ENCODE measurements at places on chromosomes 4 and X. TPM values are rescaled to one million over a fixed set of nuclear protein-coding genes. Genes with fewer than 3 reads are reported as not detected.

DNA sequence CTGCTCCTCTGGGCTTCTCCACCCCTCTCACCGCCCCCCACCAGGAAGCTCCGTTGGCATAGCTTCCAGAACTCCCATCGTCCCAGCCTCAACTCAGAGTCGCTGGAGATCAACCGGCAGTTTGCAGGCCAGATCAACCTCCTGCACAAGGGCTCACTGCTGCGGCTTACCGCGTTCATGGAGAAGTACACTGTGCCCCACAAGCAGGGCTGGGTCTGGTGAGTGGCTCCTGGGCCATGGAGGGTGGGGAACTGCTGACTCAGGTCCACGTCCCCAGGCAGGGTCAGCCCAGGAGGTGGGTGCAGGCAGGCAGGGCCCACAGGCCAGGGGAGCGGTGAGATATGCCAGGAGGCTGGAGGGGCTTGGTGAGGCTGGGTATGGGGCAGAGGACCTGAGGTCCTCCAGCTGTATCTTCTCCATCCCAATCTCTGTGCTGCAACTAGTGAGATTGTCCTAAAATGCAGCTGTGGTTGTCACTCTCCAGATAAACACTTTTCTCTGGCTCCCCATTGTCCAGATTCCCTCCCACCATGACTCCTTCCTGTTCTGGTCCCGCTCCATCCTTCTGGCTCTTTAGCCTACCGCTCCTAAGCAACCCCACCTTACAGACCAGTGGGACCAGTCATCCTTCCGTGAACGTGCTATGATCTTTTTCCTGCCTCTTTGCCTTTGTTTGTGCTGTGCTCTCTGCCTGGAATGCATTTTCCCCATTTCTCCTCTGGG is 71.9 kb downstream of the STARD8 start:
- DNase-seq, result no peak

GRCh38 chr4:1192493-1193205 is 20.3 kb upstream of the SPON2 start:
- peak; percentile 61 for DNase-seq

GRCh38 chr4:97370568-97370967 is 772.7 kb downstream of the STPG2 start:
- DNase-seq, result no peak

DNA sequence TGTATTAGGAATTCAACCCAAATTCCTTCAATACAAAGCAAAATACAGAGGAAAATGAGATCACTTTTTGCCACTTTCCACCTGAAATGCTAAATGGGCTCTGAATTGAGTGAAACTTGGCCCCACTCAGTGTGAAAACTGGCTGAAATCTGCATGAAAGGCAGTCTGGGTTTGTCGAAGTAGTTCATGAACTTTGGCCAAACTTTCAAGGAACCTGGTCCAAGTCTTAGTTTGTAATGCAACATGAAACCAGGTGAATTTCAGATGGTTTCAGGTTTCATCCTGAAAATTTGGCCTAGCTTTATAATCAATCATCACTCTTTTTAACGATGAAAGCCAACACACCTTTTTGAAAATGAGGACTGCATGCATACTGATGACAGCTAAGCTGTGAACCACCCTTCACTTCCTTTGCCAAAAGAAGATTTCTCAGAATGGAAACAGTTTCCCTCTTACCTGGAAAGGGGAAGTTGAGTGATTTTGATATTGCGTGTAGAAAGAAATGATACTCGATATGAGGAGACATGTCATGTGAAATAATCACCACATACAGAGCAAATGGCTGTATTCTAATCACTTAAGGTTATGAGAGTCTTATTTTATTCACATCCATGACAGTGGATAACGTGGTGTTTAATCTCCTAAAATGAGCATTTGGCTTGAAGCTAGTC is 209.9 kb upstream of the ETNPPL start:
- DNase-seq, result no peak

- DNase-seq, result no peak
Measured at GRCh38 chrX:99117011-99117410, 1293.1 kb downstream of the PCDH19 start.

DNA sequence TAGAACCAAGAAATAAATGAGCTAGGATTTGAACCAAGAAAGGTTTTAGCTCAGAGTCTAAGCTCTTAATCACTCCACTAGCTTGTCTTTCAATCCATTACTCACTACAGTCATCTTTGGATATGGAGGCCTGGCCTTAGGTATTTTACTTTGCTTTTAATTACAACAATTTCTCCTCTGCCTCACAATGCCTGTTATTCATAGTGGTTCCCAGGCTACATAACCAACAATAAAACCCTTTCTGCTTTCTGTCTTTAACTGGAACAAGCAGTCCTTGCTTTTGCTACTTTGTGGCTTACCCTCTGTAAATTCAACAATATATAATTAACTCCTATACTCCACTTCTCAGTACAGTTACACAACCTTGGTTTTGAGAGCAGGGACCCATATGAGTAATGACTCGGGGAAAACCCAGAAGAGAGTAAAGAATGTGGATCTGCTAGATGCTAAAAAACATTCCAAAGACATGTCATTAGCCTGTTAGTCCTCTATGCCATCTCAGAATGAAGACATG is 94.7 kb upstream of the NAP1L5 start:
- no peak for DNase-seq

GRCh38 chr4:158319880-158320279 is 109.6 kb downstream of the TMEM144 start:
- no peak for DNase-seq

SHOX gene
- not detected for total RNA-seq

GRCh38 chrX:82756272-82756671 is 751.8 kb upstream of the POU3F4 start:
- DNase-seq, result no peak

GRCh38 chr4:86019906-86020305 is 339.9 kb downstream of the MAPK10 start:
- DNase-seq, result no peak

IL2 gene
- not detected for total RNA-seq

GRCh38 chr4:158850371-158850770 is 81.5 kb downstream of the FNIP2 start:
- no peak for DNase-seq

USP17L29 gene
- not detected for total RNA-seq

DNA sequence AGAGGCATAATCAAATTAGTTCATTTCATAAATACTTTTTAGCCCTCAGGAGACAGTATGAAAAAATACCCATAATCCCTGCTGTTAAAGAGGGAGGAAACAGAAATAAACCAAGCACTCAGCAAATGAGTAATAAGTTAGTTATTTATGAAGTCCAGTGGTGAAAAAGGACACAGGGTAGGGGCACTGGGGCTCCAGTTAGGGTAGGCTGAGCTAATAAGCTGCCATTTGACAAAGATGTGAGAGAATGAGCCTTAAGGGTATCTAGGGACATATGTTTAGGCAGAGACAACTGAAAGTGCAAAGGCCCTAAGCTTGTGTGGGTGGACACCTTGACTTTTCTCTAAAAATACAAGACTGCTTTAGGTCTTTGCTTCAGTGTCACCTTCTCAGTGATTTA is 94.4 kb downstream of the IL15 start:
- no peak for DNase-seq

DNA sequence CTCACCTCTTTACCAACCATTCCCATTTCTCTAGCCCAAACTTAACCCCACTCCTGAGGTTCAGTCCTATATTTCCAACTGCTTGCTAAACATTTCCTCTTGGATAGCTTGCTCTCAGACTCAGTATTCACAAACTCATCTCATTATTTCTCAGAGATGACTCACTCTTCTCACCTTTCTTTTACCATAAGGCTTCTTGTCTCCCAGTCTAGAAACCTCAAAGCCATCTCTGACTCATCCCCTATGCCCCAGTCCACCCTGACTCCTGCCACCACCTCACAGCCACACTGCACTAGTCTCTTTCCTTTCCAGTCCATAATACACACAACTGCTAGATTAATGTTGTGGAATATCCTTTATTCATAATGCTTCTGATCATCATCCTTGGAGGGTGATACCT is 4.8 kb downstream of the FRMPD3 start:
- no peak for DNase-seq

PRDM8 gene
- total RNA-seq, result 5.9 TPM

GRCh38 chr4:15547392-15547791 is 77.7 kb downstream of the CC2D2A start:
- DNase-seq, result no peak

DKK2 gene
- 1.6 TPM for total RNA-seq

DNA sequence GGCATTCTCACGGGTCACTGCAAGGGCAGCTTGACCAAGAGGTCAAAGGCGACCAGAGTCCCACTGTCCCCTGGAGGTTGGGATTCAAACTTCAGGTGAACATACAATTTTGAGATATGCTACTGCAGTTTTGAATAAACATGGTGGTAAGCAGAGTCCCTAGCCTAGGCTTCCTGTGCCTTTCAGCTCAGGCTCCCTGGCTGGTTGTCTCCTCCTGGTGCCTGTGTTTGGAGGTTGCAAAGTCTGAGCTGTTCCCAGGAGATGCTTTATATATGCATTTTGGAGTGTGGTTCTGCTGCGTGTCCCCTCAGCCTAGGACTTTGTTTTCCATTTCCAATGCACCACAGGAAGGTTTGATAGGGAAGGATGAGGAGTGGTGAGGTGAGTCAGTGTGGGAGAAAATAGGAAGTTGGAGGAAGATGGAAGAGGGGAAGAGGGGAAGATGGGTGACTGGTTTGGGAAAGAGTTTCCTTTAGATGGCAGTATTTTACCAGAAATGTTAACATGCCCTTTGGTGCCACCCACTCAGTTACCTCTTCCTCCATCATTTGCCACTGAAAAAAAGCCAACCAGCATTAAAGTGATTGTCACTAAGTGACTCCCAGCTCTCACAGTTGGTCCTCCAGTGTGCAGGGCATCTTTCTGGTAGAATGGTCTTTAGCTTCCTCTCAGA is 211.7 kb upstream of the AGTR2 start:
- no peak for DNase-seq

DNA sequence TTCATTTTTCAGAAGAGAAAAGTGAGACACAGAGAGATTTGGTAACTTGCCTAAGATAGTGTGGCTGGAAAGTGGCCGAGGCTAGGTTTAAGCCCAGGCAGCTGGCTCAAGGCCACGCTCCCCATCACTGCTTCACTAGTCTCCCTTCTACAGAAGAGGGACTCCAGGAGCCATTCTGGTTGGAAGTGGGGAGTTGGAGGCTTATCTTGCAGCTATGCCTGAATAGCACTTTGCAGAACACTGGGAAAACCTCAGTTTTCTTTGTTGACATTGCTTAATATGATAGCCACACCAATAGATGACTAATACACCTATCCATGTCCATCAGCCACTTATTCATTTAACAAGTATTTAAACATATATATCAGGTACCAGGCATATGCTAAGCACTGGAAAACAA is 18.5 kb downstream of the LRRC66 start:
- no peak for DNase-seq

TRIM61 gene
- 0.44 TPM for total RNA-seq

- no peak for DNase-seq
Measured at GRCh38 chrX:38820751-38821150, 19.5 kb downstream of the MID1IP1 start.

ODAM gene
- not detected for total RNA-seq
